ENCODE measurements at places on chromosomes 3 and 15. TPM values are rescaled to one million over a fixed set of nuclear protein-coding genes. Genes with fewer than 3 reads are reported as not detected.

- DNase-seq: no peak
Observed at GRCh38 chr3:132592216-132592615, 4.9 kb upstream of the ACKR4 start.

Gene GRM7
- total RNA-seq: not detected

DNA sequence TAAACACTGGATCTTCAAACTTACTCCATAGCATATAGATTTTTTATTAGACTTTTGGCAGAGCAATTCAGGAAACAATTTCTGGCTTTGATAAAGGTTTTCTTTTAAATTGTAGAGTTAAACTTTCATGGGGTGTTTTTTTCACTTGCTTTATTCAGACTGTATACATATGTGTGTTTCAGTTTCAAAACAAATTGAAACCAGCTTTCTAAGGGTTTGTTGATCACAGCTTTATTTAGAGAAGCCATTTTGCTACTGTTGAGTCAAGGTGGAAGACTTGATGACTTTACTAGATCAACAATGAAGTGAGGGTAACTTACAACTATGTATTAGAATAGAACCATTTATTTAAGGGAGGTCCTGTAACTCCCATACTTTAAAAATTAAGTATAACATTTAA is 6.2 kb downstream of the UBE2E1 start:
- DNase-seq: no peak

- DNase-seq: no peak
Observed at GRCh38 chr3:71195492-71195891, 388.0 kb downstream of the FOXP1 start.

GRCh38 chr3:181920409-181920808 is 208.7 kb downstream of the SOX2 start:
- no peak for DNase-seq

Gene ZNF774
- 1.4 TPM for total RNA-seq

Gene SLC28A2
- total RNA-seq: not detected

DNA sequence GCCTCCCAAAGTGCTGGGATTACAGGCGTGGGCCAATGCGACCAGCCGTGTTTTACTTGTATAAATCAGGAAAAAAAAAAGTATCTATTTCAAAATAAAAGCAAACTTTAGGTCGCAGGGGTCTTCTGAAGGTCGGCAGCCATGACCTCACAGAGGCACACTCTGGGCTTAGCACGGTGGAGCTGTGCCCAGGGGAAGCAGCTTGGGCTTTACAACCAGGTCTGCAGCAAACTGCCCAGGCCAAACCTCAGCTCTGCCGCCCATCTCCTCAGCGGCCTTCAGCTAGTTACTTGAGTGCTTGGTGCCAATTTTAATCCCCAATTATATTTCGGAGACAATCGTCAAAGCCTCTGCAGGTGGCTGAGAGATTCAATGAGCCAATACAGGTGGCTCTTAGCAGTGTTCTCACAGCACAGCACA is 30.1 kb downstream of the ZDHHC19 start:
- DNase-seq: no peak

- no peak for DNase-seq
Observed at GRCh38 chr3:28028554-28028953, 212.9 kb upstream of the CMC1 start.

DNA sequence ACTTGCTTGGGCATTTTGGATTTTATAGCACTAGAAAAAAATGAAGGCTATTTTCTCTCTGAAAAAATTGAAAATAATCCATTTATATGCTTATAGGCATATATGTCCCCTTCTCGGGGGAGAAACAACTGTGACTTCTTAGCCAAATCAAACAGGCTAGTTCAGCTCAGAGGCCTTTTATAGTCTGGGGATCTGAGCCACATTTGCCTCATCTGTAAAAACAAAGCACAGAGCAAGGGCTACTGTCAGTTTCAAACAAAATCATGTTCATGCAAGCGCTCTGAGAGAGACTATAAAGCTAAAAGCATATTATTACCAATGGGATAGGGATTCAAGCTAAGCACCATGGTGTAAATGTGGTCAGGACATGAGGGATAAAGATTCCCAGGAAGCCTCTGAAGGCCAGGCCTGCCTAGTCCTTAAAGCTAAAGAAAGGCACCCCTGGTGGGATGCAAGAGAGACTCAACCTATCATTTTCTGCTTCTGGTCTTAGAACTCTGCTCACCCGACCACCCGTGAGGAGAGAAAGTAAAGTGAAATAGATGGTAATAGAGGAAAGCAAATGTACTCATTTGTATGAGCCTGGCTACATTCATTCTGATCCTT is 51.0 kb upstream of the IL12A start:
- DNase-seq: no peak

Gene GCNT3
- total RNA-seq: 0.13 TPM

- DNase-seq: no peak
Observed at GRCh38 chr3:99846477-99847160, 29.0 kb downstream of the CMSS1 start.

Gene FOXL2NB
- total RNA-seq: 0.26 TPM

DNA sequence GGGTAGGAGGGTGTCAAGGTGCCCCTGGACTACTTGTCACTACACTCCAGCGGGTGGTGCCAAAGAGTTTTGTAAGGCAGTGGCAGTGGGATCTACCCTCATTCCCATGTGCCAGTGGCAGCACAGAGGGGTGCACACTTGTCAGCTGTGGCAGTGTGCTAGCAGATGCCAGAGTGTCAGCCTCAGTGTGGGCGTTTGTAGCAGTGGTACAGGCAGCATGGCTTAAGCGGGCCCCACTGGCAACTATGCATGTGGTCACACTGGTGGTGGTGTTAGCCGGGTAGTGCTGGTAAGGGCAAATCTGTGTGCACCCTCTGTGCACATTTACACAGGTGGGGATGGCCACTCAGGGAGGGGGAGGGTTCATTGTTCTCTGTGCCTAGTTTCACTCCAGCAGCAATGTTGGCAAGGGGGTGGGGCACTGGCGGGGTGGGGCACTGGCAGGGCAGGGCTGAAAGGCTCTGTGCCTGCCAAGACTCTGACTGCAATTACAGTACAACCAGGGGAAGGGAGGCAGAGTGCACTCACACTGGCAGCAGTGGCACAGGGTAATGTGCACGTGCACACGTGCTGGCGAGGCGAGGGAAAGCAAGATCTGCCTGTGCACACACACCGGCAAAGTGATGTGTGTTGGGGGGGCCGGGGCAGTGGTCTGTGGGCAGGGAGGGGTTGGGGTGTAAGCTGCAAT is 31.8 kb downstream of the MYO9A start:
- no peak for DNase-seq

DNA sequence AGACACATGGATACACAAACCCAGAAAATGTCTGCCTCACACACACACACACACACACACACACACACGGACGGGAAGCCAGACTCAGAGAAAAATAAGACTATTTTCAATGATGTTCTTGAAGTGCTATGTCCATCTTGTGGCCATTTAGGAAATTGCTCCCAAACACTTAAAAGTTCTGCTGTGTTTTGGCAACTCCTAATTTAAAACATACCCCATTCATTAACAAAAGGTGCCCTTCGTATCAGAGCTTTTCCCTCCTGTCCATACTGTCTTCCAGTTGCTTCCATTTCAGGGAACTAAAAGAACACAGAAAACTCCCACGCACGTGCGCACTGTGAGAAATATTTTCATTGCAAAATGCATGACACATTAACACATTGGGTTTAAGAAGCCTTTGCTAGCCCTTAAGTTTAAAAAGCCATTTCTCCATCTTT is 44.6 kb downstream of the SLC12A1 start:
- no peak for DNase-seq

DNA sequence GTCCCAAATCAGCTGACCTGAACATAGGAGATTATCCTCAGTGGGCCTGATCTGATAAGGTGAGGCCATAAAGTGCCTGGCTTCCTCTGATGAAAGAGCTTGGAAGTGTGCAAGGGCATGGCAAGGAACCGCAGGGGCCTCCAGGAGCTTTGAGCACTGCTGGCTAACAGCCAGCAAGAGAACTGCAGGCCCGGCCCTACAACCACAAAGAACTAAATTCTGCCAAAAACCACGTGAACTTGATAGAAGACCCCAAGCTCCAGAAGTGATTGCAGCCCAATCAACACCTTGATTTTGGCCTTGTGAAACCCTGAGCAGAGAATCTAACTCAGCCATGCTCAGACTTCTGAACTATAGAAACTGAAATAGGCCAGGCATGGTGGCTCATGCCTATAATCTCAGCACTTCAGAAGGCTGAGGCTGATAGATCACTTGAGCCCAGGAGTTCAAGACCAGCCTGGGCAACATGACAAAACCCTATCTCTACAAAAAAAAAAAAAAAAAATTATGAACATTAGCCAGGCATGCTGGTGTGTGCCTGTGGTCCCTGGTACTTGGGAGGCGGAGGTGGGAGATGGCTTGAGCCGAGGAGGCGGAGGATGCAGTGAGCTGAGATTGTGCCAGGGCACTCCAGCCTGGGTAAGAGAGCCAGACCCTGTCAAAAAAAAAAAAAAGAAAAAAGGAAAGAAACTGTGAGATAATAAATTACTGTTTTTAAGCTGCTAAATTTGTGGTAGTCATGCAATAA is 7.7 kb upstream of the DIS3L start:
- no peak for DNase-seq

Gene TMEM212
- not detected for total RNA-seq

Gene TRAT1
- total RNA-seq: 0.76 TPM

Gene SERPINI2
- 1.8 TPM for total RNA-seq

Gene PLCB2
- 2.7 TPM for total RNA-seq

DNA sequence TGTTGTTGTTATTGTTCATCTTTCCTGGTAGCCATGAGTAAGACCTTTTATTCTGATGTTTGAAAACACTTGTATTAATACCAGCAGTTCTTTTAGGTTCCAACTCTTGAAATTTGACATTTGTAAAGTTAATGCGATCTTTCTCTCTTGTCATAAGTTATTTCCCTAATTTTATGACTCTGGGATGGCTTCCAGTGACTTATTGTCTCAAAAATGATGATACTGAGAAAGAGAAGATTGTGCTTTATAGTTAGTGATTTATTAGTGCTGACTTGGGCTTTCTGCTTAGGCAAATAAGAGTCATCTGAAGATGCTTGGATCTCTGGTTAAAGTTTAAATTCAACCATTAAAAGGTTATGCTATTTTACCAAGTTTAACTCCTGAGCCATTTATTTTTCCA is 715.2 kb downstream of the GRM7 start:
- DNase-seq: no peak

- no peak for DNase-seq
Observed at GRCh38 chr3:119295816-119296726, 1.9 kb downstream of the ARHGAP31 start.
